ENCODE measurements at places on chromosomes 7 and 10. TPM values are rescaled to one million over a fixed set of nuclear protein-coding genes. Genes with fewer than 3 reads are reported as not detected.

The OSBPL3 gene
- total RNA-seq, result 23.9 TPM

The NACAD gene
- 2.4 TPM for total RNA-seq

The MDH2 gene
- 42.7 TPM for total RNA-seq

The CCNY gene
- total RNA-seq, result 64.7 TPM

The ACTR3C gene
- 1.5 TPM for total RNA-seq

The EPDR1 gene
- total RNA-seq, result 12.8 TPM

The DEPP1 gene
- total RNA-seq, result 0.44 TPM

The SPAG6 gene
- total RNA-seq, result 0.11 TPM

The UNC5B gene
- 11.2 TPM for total RNA-seq

The CPED1 gene
- 117 TPM for total RNA-seq

The STEAP2 gene
- total RNA-seq, result 19.0 TPM

The HTR5A gene
- total RNA-seq, result not detected

The FAM171A1 gene
- total RNA-seq, result 12.1 TPM

The NUTM2E gene
- total RNA-seq, result not detected

The PRLHR gene
- total RNA-seq, result not detected

The NUDT13 gene
- 1.8 TPM for total RNA-seq

The MUC12 gene
- total RNA-seq, result 0.44 TPM

The FXYD4 gene
- not detected for total RNA-seq

The IGF2BP3 gene
- total RNA-seq, result 3.5 TPM

The NPTX2 gene
- total RNA-seq, result 0.12 TPM

The DOCK4 gene
- total RNA-seq, result 33.3 TPM

The NRCAM gene
- 0.62 TPM for total RNA-seq

The IGFBP3 gene
- 33.4 TPM for total RNA-seq

The RTKN2 gene
- total RNA-seq, result 6.3 TPM

Measured in uterine smooth muscle cell (primary cell).